ENCODE measurements at places on chromosomes 1 and 21.

GRCh38 chr1:197399755-197400521 lies 131.9 kb downstream of the CRB1 start:
- peak; percentile 74 for DNase-seq

DNA sequence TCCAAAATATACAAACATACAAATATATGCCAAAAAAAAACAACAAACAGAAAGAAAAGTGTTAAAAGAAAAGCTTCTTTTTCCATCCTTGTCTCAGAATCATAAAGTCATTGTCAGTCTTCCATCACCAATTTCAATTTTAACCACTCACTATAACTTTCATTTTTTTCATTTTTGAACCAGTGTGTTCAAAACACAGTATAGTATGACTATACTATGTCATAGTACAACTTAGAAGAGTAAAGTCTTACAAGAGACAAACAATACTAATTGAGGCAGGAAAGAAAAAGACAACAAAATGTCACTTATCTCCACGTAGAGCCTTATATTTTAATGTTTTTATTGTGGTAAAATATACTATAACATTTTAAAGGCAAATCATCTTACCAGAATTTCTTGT lies 7.6 kb downstream of the NSL1 start:
- DNase-seq: no peak

- peak; percentile 16 for DNase-seq
Observed at GRCh38 chr1:8462371-8462892, 144.5 kb downstream of the SLC45A1 start.

GRCh38 chr1:63403386-63403785 lies 36.0 kb downstream of the ALG6 start:
- DNase-seq: no peak

- DNase-seq: no peak
Observed at GRCh38 chr1:236862615-236863211, 67.6 kb downstream of the MTR start.

DNA sequence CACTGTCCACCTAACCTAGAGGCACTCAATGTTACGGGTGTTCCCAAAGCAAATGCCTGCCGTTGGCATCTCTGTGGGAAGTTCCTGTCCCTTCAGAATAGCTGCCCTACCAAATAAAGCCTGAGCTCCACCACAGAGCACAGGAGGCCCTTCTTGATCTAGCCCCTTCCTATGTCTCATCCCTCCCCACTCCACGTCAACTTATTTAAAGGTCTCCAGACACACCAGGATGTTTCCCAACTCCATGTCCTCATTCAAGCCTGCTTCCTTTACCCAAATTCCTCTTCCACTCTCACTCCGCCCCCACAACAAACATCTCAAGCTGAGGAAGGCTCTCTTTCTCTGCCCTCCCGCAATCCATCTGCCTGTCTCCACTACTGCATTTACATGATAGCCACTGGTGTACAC lies 87.7 kb downstream of the TGFBR3 start:
- no peak for DNase-seq

- DNase-seq: no peak
Observed at GRCh38 chr1:26158908-26159742, at the start of gene FAM110D. Gene FAM110D, plus strand, starts transcription at chr1:26159079. Its CDS starts 2,213 bp downstream, at chr1:26161292.

DNA sequence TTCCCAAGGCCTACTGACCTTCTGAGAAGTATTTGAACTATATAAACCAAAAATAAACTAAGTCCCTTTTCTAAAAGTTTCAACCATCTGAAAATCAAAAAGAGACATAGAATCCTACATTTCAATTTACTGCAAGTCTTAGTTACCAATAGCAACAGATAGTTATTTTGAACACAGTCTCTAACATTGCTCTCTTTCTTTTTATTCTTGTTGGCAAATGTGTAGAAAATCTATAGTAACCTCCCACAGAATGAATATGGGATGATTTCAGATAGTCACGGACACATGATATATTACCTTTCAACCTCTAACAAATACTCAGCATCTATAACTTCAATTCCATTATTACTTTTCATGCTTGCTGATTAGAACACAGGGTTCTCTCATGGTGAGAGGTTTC lies 68.9 kb upstream of the RAB3GAP2 start:
- DNase-seq: no peak

- no peak for DNase-seq
Observed at GRCh38 chr21:33008333-33009051, 17.2 kb upstream of the OLIG2 start.

GRCh38 chr1:178094739-178095645 lies 1.1 kb downstream of the RASAL2 start:
- peak; percentile 34 for DNase-seq

DNA sequence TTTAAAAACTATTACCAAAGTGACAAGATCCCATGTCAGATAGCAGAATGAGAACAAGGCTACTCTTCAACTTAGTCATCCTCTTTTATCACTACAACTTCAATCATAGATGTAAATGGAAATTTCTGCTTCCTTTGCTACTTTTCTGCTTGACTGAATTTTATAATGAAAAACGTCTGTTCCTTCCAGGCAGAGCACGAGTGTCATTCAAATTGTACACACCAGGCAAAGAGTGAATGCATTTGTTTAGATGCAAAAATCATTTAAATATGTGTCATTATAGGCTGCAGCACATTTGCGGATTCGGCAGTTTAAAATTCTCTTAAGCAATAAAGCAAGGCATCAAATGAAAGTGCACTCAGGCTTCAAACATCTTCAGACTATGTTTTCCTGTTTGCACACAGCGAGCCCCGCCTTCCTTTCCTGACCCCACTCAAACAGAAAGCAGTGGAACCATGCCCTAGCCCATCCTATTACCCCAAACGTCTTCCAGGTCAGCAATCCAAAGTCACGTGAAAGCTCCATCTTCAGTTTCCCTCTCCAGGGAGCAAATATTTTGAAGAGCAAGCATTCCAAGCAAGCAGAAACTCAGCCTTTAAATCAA lies 99.6 kb downstream of the APP start:
- DNase-seq: peak; percentile 64

DNA sequence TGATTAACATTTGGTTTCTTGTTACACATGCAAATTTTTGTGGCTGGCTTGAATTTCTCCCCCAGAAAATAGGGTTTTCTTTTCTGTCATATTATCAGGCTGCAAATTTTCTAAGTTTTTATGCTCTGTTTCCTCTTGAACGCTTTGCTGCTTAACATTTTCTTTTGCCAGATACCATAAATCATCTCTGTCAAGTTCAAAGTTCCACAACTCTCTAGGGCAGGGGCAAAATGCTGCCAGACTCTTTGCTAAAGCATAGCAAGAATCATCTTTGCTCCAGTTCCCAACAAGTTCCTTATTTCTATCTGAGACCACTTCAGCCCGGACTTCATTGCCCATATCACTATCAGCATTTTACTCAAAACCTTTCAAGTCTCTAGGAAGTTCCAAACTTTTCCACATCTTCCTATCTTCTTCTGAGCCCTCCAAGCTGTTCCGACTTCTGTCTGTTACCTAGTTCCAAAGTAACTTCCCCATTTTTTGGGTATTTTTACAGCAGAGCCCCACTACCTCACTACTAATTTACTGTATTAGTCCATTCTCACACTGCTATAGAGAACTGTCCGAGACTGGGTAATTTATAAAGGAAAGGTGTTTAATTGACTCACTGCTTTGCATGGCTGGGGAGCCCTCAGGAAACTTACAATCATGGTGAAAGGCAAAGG lies 486.9 kb upstream of the NCAM2 start:
- DNase-seq: no peak

DNA sequence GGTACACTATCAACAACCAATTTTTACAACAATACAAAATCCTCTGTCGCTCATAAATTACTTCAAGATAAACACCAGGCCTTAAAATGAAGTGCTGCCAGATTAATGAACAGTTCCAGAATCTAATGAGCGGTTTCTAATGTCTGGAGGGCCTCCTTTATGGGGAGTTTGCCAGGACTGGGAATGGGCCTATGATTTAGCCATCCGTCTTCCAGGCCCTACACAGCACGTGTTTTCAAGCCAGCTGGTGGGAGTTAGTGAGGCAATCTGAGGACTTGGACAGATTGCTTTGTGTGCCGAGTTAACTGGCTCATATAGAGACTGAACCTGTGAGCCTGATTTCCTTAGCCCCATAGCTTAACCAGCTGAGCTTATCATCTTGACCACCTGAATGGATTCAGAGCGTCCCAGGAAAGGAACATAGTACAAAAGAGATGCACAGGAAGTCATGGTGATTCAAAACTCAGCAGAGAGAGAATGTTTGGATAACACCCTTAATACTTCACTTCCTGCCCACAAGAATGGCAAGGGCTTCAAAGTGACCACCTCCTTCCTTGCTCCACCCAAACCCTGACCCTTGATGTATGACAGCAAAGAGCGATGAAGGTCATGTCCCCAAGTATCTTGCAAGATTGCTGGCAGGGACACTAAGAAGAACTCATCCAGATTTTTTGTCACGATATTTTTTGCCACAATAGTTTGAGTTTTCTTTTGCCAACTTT lies 143.5 kb downstream of the SLC30A10 start:
- peak; percentile 99 for DNase-seq

Data from NCI-H69 (cell line).